K562 (cell line): ENCODE measurements at places on chromosomes 2 and 18.

GRCh38 chr2:21856708-21857107 is 732.9 kb downstream of the TDRD15 start:
- DNase-seq, result no peak

DNA sequence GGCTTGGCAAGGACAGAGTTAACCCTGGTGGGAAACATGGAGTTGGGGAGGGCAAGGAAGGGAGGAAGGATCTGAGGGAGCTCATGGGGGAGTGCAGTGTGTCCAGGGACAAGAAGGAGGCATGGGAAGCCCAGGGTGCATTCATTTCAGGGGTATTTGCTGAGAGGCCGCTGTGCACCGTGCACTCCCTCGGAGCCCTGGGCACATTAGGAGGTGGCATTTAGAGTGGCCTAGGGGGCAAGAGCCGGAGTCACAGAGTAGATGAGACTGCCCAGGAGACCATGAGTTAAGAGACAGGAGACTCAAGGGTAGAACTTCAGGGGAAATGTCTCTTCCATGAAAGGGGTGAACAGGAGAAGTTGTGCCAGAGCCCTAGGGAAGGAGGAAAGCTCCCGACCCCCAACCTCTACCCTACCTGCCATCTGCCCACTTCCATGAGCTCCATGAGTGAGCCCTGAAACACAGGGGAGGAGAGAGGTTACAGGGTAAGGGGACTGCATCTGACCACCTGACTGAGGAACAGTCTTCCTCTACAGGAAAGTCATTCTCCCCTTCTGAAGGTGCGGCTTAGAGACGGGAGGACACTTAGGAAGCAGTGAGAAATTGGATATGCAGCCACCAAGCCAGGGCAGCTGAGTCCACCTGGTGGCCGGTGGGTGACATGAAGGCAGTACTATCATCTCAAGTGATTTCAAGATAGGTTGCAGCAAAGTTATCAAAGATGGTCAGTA is 58.5 kb upstream of the COPS8 start:
- peak; percentile 33 for DNase-seq

DNA sequence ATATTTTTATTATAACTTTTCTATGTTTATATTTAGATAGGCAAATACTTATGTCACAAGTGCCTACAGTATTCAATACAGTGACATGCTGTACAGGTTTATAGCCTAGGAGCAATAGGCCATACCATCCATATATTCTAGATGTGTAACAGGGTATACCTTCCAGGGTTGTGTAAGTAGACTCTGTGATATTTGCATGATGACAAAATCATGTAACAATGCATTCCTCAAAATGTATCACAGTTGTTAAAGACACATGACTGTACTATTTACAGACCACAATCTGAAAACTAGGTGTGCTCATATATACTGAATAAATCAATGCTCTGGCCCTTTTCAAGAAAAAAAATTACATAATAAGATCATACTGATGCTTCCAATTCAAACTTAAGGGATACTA is 433.2 kb upstream of the RGPD4 start:
- DNase-seq, result no peak

GRCh38 chr2:196592331-196592910 is 47.1 kb upstream of the CCDC150 start:
- no peak for DNase-seq

DNA sequence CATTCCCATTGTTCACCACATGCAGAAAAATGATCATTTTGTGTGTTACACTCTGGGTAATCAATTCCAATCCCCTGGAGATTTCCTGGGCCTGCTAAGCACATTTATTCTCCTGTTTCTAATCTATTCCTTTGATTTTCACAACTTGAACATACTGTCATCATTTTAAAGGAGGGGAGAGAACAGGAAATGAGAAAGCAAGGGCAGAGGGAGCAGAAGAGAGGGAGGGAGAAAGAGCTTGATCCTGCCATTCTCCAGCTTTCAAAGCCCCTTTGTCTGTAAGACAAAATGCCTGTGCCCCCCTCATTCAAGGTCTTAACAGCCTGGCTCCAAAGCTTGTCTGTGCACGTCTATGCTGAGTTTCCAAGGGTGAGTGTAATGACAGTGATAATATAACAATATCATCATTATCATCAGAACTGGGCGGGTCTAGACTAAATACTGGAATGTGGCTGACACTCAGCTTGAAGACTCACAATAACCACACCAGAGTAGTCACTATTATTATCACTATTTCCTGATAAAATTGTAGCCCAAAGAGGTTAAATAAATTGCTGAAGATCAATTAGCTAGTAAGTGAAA is 164.4 kb upstream of the KLHL29 start:
- no peak for DNase-seq

DNA sequence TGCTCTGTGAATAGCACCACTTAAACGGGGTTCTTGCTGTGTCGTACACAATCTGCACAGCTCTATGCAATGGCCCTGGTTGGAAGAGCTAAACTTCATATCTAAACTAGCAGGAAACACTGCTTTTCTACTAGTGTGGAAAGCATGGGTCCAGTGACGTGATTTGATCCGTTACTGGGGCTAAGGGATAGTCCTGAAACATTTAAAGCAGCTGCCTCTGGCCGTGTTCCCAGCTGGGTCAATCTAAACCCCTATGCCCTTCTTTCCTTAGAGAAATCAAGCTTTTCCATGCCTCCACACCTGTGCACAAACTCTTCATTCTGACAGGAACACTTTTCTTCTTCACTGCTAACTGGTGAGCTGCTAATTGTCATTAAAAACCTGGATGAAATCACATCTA is 5.4 kb upstream of the IGFBP5 start:
- DNase-seq, result no peak

DNA sequence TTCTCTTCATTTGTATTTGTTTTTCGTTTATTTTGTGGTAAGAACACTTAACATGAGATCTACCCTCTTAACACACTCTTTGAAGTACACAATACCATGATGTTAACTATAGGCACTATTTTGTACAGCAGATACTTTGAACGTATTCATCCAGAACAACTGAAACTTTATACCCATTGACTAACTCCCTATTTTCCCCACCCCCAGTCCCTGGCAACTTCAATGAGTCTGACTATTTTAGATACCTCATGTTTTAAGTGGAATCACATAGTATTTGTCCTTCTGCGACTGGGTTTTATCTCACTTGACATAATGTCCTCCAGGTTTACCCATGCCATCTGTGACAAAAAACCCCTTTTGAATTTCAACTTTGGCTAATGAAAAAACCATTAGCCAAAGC is 356.3 kb upstream of the CDH20 start:
- DNase-seq, result no peak

DNA sequence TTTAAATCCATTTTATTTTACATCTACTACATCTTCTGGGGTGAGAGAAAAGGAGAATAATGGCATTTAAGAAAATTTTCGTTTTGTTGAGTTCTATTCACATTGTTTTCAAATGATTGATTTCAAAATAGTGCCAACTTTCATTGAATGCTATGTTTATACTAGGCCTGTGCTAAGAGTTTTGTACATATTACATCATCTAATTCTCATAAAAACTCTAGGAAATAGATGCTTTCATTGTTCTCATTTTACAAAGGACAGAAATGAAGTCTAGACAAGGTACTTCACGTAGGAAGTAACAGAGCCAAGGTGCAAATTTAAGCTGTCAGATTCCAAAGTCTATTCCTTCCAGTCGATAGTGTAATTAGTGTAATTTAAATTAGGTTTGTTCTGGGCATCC is 402.8 kb upstream of the UBE2E3 start:
- DNase-seq, result no peak
